ENCODE measurements at places on chromosomes 2 and 18.

- DNase-seq, result no peak
Observed at GRCh38 chr2:17813742-17814473, 2.4 kb upstream of the MSGN1 start.

DNA sequence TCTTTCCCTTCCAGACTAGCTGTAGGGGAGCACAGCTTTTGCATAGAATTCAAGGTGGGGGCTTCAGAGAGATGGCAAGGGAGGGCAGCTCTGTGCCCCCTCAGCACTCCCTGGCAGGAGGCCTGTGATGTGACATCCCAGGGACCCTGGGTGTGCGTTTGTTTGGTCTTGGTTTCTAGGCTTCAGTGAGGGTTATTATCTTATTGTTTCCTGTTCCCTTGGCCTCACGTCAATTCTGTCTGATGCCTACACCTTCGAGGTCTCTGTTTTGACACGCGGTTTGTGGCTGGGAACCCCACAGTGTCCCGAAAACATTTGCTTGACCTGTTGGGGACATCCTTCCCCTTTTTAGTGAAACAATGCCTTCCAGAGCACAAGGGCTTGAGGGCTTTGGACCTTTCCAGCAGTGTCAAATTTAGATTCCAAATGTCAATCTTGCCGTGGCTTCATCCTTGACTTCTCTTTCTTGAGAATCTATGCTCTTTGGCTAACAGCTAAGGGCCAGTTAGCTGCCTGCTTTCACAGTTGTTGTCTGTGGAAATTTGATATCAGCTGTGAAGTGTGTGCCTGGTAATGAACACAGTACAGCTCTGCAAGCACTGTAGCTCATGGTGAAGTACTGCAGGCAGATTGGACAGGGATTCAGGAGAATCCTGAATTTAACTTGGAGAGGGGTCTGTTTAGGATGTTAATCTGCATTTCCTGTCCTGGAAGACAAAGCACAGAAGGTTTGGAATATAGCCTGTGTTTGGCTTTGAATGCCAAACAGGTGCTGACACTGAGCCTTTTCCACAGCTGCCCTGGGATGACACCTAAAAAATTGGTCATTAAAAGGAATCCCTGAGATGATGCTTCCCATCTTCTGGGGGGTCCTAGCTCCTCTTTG is 108.2 kb upstream of the CXCR4 start:
- no peak for DNase-seq

DNA sequence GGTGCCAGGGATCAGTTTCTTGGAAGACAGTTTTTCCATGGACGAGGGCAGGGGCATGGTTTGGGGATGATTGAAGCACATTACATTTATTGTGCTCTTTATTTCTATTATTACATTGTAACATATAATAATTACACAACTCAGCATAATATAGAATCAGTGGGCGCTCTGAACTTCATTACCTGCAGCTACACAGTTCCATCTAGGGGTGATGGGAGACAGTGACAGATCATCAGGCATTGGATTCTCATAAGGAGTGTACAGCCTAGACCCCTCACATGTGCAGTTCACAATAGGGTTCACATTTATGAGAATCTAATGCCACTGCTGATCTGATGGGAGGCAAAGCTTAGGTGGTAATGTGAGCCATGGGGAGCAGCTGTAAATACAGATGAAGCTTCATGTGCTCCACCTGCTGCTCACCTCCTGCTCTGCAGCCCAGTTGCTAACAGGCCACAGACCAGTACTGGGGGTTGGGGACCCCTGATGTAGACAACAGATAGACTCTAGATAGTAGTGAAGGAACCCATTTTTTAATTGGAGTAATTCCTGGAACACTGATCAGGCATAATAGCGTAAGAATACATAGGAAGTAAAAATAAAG is 41.5 kb upstream of the MC4R start:
- DNase-seq, result no peak

GRCh38 chr2:234368861-234369261 is 128.0 kb downstream of the ARL4C start:
- DNase-seq, result peak; percentile 42

GRCh38 chr2:210873631-210874030 is 317.2 kb downstream of the CPS1 start:
- no peak for DNase-seq

- no peak for DNase-seq
Observed at GRCh38 chr2:172204309-172204708, 101.6 kb upstream of the DLX2 start.

- DNase-seq, result no peak
Observed at GRCh38 chr2:96642564-96643360, at the start of gene FER1L5. Gene FER1L5, plus strand, starts transcription at chr2:96642764. Its CDS starts 73 bp downstream, at chr2:96642837.

- DNase-seq, result no peak
Observed at GRCh38 chr2:164515030-164515429, 106.3 kb downstream of the GRB14 start.

GRCh38 chr18:73908323-73908722 is 239.3 kb downstream of the FBXO15 start:
- DNase-seq, result no peak

DNA sequence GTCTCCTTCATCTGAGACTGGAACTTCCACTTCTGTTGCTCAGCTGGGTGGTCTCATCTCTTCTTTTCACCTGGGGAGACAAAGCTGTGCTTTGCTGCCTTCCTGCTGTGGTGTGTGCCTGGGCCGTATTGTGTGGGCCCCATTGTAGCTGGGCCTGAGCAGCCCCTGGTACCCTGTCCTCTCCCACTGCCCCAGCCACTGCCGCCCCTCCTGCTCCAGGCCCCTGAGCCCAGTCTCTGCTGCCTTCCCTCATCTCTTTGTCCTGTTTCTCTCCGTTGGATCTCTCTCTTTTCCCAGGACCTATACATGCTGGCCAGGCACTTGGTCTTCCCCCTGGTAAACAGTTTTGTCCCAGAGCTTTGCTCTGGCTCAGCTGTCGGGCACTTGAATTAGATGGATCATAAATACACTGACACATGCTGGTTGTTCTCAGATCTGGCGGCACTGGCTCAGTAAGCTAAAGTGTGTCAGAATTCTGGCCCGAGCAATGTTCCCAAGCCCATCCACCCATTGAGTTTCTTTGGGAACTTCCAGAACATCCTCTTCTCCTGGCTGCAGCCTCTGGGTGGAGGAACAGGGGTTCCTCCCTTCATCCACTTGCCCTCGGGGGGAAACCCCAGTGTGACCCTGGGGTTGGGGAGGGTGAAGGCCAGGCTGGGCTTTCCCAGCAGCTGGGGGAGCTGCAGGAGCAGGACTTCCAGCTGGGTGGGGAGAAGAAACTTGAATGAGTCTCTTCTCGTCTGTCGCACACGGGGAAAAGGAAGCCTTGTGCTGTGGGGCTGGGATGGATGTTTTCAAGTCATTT is 99.0 kb downstream of the DGKD start:
- DNase-seq, result no peak

DNA sequence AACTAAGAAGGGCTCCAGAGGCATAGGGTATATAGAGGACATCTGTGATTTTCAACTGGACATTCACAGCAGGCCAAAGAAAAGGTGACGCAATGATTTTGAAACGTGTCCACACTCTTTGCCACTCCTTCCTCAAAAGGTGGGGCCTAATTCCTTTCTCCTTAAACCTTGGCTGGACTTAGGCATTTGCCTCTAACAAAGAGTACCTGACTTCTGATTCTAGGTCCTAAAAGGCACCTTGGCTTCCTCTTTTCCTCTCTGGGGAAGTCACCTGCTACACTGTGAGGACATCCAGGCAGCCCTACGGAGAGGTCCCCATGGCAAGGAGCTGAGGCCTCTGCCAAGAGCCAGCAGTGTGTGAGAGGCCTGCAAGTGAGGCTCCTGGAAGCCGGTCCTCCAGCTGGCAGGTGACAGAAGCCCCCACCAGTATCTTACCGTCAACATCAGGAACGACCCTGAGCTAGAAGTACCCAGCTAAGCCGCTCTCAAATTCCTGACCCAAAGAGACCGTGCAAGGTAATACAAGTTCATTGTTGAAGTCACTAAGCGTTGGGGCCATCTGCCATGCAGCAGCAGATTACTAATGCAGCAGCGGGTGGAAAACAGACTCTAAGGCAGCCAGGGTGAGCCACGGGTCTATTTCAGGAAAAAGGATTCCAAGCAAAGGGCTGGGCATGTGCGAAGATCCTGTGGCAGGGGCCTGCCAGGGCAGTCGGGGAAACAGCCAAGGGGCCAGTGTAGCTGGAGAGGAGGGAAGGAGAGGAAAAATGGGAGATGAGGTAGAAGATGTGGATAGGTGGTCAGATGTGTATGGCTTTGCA is 7.4 kb upstream of the HES6 start:
- DNase-seq, result no peak

GRCh38 chr18:45774065-45774521 is 50.1 kb downstream of the SLC14A1 start:
- DNase-seq, result no peak

DNA sequence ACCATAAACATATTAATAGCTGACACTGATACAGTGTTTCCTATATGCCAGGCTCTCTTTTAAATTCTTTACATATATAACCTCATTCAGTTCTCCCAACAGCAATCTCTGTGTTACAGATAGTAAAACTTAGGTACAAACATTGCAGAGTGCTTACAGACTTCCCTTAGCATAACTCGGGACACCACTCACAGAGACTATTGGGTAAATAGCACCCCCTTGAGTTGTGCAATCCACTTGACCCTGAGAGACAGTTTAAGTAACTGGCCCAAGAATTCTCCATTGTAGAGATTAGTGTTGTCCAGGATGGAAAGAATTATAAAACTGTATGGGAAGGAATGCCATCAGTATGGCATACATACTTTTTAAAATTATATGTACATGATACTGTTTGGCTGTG is 110.1 kb downstream of the POLE4 start:
- no peak for DNase-seq

GRCh38 chr2:41859615-41860514 is 188.0 kb upstream of the PKDCC start:
- DNase-seq, result no peak

DNA sequence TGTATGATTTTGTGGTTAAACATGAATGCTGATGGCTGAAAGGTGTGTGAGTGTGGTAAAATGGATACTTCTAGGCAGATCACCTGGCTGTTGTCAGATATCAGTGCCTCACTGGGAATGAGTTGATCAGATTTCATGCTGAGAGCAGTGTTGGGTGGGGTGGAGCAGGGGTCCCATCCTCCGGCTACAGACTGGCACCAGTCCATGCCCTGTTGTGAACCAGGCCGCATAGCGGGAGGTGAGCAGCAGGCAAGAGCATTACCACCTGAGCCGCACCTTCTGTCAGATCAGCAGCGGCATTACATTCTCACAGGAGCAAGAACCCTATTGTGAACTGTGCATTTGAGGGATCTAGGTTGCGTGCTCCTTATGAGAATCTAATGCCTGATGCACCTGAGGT is 78.7 kb downstream of the GLI2 start:
- DNase-seq, result no peak

DNA sequence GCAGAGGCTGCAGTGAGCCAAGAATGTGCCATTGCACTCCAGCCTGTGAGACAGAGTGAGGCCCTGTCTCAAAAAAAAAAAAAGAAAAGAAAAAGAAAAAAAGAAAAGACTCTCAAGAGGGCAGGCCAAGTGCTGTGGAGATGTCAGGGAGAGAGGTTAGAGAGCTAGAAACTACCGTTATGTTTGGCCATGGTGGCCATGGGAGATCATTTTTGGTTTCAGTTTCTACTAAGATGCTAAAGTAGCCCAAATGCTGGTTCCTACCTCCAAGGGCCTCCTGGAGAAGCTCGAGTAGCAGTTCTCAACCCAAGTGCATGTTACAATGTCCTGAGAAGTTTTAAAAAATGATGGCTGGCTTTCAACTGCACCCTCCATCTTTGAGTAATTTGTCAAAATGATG is 47.4 kb upstream of the TCF4 start:
- DNase-seq, result no peak

- DNase-seq, result no peak
Observed at GRCh38 chr2:208101716-208102631, 22.4 kb downstream of the CRYGD start.

- no peak for DNase-seq
Observed at GRCh38 chr2:67548317-67549201, 151.4 kb downstream of the ETAA1 start.

GRCh38 chr18:23585007-23585871 is 1.1 kb downstream of the NPC1 start:
- no peak for DNase-seq

DNA sequence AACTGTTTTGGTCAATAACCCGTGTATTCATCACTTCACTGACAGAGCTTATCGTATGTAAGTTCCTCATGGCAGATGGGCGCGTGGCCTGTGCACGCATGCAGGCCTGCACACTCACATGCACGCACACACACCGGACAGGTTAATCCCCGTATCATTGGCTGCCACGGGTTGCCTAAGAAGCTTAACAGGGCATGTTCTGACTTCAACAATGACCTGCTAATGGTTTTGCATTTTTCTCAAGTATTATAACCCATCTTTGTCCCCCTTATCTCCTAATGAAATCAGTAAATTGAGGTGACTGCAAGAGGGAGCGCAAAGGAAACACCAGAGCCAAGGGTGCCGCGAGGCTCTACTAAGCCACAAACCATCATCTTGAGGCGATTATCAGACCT is 399.0 kb upstream of the ID2 start:
- no peak for DNase-seq

GRCh38 chr2:24792542-24792873 is 683 bp downstream of the PTRHD1 start:
- DNase-seq, result no peak

DNA sequence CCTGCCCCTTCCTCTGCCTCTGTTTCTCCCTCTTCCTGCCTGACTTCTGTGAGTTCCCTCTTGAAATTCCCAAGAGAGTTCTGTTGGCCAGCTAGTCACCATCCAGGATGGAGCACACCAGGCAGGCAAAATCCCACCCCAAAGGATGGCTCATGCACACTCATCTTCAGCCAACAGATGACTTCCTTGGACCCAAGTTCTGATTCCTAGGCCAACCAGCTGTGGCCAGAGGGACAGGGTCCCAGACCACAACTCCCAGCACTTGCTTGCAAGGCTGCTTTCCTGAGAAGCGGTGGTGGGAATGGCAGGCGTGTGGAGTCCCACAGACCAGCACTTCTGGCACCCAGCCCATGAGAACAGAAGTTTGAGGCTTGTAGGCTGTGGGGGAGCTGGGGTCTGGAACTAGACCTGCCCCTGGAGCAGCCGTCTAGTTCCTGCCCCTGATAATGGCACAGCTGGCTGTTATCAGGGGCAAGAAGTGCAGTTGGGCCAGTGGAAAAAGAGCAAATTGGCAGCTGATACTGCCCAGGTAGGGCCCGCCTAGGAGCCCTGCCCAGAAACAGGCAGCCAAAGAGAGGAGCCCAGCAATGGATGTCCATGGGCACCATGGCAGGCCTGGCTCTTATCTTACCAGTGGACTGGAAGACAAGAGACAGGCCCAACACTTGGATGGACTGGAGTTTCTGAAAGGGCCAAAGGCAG is 56.7 kb downstream of the CYP26B1 start:
- DNase-seq, result no peak
